ENCODE measurements at places on chromosomes 1 and 21.

GRCh38 chr1:232109391-232109790, 482.8 kb downstream of the DISC1 start:
- no peak for DNase-seq

DNA sequence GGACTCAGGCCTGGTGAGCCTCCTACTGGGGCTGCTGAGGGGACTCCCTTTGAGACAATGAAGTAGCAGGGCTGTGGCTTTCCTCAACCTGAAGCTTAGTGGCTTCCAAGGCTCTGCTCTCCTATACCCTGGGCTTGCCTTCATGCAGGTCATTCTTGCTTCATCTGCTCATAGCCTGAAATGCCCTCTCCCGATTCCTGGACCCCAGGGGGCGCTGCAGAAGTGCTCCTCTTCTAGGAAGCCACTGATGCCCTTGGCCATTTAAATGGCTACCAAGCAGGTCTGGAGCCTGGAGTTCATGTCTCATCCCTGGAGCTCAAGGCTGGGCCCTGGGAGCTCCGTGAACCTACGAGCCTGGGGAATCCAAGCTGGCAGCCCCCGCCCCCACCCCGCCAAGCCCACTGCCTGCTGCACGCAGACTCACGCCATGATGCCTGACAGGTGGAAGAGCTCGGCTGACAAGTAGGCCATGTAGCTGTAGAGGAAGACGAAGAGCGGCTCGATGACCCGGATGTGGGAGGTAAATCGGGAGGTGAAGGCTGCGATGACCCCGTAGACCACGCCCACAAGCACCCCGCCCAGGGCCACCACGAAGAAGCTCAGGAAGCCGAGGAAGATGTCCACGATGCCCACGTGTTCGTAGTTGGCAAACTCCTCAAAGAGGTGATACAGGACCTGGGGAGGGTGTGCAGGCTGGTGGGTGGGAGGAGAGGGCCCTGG, 45.7 kb downstream of the SLC9A1 start:
- no peak for DNase-seq

- DNase-seq, result no peak
Measured at GRCh38 chr1:18716112-18716784, 85.6 kb downstream of the PAX7 start.

- no peak for DNase-seq
Measured at GRCh38 chr1:181557313-181557712, 74.0 kb downstream of the CACNA1E start.

DNA sequence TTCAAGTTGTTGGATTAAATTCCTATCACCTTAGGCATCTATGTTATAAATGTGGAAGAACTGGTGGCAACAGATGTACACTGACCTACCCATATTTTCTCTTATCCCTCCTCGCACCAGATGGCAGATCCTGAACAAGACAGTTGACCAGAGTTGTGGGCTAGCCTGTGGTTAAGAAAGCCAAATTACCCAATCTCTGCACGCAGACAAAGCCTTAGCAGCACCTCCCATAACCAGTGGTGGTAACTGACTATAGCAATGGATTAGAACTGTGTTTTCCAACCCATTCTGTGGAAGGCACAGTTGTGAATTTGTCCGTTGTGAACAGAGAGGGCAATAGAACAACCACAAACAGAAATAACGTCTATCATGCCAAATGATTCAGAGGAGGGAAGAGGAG, 20.6 kb downstream of the ABCB10 start:
- DNase-seq, result no peak

GRCh38 chr1:147389532-147390184, 147.2 kb downstream of the CHD1L start:
- peak; percentile 31 for DNase-seq

DNA sequence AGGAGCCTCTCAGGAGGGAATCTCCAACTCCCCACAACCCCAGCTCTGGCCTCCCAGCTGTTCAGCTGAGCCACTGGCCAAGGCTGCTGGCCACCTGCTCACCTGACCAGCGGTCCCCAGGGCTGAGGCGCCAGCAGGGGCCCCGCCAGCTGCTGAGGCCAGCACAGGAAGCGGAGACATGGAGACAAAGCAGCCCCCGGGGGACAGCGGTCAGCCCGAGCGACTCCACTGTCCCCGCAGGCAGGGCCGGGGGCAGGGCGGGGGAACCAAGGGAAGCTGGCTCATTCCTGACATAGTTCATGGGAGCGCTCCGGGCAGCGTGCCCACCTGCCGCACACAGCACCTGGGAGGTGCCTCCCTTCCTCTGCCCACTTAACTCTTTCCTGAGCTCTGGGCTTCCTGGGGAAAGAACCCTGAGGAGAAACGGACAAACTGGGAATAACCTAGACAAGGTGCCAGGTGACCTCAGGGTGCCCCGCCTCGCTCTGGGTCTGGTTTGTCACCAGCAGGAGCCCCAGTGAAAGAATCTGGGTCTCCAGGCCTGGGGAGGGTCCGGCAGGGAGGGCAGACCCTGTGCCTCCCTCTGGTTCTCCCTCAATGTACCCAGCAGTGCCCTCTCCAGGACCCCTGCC, 10.7 kb downstream of the EPHA2 start:
- DNase-seq, result peak; percentile 65

GRCh38 chr1:160685266-160685665, 26.4 kb downstream of the CD48 start:
- no peak for DNase-seq

DNA sequence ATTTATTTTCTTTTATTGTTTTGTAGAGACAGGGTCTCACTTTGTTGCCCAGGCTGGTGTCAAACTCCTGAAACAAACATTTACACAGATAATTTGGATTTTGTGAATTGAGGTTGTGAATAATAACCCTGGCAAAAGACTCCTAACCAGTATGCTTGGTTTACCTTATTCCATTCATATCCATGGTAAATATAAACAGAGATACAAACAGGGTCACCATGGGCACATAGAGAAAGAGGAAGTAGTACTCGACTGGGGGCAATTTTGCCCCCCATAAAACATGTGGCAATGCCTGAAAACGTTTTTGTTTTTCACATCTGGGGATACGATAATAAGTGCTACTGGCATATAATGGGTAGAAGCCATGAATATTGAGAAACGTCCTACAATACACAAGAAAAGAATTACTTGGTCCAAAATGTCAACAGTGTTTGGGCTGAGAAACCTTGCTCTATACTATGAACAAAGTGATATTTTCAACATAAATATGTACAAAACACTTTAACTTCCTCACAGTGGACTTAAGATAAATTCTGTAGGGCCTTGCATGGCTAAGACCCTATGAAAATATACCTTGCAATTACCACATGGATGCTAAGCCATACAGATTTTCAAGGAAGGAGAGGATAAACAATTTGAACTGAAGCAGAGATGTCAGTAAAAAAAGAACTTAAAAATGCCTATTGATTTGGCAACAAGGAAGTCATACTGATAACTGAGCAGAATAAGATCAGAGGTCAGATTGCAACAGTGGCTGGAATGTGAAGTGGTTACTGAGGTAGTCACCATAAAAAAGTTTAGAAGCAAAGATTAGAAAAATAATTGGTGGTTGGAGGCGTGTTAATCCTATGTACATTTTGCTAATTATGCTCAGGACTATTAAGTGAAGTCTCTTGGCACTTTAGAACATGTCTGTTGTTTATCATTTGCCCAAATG, 27.4 kb upstream of the ASPM start:
- no peak for DNase-seq

DNA sequence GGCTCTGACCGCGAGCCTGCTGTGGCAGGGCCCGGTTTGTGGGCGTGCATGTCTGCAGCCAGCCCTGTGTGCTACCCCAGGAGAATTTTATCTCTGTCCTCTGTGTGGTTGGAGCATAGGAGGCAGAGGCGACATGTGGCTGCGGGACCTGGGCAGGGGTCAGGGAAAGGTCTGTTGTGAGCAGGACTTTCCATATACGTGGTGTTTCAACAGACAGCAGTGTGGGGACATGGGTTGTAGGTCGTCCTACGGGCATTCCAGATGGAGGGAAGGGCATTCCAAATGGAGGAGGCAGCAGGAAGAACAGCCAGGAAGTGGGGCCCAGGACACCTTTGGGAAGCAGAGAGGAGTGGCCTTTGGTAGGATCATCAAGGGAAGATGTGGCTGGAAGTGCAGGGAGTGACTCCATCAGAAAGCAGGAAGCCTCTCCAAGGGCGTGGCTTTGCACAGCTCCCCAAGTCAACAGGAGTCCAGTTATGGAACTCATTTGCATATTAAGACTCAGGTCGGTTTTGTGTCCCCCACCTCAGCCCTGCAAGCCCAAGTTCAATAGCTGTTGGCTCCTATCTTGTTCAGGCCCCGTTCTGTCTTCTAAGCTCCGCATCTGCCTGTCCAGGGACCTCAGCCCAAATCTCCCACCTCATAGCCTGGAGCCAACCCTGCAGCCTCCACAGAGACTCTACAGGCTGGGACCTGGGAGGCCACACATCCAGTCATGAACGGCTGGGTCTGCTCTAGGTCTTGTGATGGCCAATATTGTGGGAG, 309.1 kb downstream of the MATN1 start:
- no peak for DNase-seq

- DNase-seq, result no peak
Measured at GRCh38 chr1:118487932-118488331, 302.9 kb upstream of the SPAG17 start.

GRCh38 chr1:33182896-33183295, 1.1 kb upstream of the TRIM62 start:
- DNase-seq, result no peak

GRCh38 chr1:44256762-44257554, 43.7 kb downstream of the DMAP1 start:
- DNase-seq, result no peak

GRCh38 chr1:74199504-74199903, 1.5 kb downstream of the FPGT start:
- DNase-seq, result no peak

GRCh38 chr1:206036663-206037455, 13.2 kb upstream of the CTSE start:
- DNase-seq, result peak; percentile 18

GRCh38 chr1:54124472-54124871, 28.3 kb downstream of the CDCP2 start:
- DNase-seq, result peak; percentile 41

GRCh38 chr1:208275083-208275482, 30.9 kb upstream of the PLXNA2 start:
- no peak for DNase-seq

GRCh38 chr1:36307601-36308330, 1.6 kb downstream of the SH3D21 start:
- DNase-seq, result no peak

DNA sequence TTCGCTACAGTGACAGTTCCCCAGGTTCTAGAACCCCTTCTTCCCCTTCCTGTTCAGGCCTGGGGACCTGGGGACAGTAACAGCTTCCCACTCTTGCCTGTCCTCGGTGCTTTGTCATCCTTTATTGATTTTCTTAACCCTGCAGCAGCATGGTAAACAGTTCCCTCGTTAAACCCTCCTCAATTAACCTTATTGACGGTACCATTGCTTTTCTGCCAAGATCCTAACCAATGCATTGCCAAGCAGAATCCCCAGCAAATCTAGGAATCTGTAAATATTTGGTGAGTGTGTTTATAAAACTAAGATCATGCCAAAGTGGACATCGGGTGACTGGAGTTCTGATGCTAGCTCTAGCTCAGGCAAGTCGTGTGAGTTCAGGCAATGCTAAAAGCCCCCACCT, 99.6 kb upstream of the KAZN start:
- no peak for DNase-seq

GRCh38 chr1:58648842-58649241, 51.0 kb downstream of the MYSM1 start:
- no peak for DNase-seq

DNA sequence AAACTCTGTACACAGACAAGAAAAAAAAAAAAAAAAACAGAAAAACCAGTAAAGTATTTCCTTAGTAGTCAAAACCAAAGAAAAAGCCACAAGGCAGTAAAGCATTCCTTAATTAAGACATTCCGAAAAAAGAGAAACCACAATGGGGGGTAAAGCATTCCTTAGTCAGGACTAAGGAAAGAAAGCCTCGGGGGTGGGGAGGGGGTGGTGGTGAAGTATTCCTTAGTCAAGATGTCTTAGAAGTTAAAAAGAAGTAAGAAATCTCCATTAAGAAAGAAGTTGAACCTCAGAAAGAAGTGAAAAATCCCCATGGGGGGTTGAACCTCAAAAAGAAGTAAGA, 28.2 kb upstream of the FMO1 start:
- no peak for DNase-seq

GRCh38 chr1:240235521-240236288, 144.0 kb downstream of the FMN2 start:
- DNase-seq, result no peak

DNA sequence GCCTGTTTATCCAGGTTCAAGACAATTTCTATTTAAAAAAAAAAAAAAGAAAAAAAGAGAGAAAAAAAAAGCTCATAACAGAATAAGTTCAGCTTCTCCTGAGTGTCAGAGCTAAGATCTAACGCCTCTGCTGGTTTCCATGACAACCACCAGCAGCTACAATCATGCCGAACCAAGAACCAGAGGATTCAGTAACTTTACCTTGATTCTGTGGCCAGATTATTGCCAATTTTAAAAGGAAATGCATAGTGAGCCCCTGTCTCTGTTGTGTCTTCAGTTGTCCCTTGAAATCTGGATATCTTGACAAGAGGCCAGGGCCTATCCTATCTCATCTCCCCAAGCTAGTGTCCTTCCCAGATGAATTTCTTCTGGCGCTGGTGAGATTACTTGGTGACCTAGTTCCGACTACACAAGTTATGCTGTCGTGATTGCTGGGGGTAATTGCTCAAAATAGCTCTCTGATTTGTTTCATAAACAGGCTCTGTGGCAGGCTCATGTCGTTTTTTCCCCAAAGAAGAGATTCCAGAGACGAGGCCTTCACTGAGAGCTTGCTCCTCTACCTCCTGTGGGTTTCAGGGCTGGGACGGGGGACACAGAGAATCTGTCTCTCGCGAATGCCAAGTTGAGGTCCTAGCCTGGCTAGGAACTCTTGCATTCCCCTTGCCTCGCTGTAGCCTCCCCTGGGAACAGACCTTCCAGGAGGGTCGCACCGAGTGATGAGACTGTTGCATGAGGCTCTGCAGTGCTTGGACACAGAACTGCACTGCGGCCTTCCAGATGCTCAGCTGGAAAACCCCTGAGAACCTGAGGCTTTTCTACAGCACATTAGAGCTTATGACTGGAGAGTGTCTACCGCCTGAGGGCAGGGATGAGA, 32.4 kb upstream of the SCCPDH start:
- DNase-seq, result no peak

DNA sequence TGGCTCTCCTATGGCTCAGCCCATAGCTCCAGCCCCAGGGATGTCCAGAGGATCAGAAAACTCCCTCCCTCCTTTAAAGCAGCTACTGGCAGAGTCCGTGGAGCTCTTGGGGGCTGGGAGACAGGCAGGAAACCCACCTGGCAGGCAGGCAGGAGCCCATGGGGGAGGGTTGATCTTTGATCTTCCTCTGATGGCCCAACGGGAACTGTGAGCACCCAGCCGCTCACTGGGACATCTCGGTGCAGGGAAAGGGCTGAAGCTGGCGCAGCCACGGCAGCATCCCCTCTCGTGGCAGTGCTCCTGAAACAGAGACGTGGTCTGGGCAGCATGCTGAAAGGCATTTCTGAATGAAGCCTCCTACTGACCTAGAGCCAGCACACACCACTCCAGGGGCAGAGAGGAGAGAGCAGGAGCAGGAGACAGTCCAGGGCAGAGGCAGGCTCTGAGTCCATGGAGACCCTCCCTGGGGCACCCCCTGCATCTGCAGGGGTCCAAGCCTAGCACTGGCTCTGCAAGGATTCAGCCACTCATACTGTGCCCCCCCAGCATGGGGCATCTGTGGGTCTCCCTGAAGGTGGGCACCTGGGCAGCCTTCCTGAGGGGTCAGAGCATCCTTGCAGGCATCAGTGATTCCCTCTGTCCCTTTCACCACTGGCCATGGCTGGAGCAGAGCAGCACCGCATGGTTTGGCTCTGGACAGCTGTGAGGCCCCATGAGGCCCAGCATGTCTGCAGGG, 4.9 kb upstream of the SLX9 start:
- DNase-seq, result no peak

- DNase-seq, result no peak
Measured at GRCh38 chr1:93675931-93676330, 5.7 kb downstream of the BCAR3 start.

GRCh38 chr1:152645146-152645545, 18.0 kb upstream of the LCE2D start:
- no peak for DNase-seq

Data from DMS79 treated with DMSO at 0.1 percent for 48 hours (cell line).